Stimulated activated CD8-positive, alpha-beta memory T cell treated with anti-CD3 and anti-CD28 coated beads, Interleukin-4, amount 100 ng/mL, for 1 hour (primary cell): ENCODE measurements at places on chromosomes 5 and 9.

DNA sequence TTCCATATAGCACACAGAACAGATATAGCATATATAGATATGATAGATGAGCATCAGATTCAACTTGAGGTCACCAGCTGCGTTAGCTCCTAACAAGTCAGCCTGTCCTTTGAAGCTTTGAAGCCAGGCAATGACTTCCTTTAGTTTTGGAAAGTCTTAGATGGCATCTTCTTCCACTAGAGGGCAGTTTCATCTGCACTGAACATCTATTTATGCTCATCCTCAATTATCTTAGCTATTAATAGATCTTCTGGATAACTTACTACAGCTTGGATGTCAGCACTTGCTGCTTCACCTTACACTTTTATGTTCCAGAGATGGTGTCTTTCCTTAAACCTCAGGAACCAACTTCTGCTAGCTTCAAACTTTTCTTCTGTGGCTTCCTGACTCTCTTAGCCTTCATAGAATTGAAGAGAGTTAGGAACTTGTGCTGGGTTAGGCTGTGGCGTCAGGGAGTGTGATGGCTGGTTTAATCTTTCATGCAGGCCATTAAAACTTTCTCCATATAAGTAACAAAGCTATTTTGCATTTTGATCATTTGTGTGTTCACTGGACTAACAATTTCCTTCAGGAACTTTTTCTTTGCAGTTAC is 1401.4 kb downstream of the EFNA5 start:
- DNase-seq: no peak

DNA sequence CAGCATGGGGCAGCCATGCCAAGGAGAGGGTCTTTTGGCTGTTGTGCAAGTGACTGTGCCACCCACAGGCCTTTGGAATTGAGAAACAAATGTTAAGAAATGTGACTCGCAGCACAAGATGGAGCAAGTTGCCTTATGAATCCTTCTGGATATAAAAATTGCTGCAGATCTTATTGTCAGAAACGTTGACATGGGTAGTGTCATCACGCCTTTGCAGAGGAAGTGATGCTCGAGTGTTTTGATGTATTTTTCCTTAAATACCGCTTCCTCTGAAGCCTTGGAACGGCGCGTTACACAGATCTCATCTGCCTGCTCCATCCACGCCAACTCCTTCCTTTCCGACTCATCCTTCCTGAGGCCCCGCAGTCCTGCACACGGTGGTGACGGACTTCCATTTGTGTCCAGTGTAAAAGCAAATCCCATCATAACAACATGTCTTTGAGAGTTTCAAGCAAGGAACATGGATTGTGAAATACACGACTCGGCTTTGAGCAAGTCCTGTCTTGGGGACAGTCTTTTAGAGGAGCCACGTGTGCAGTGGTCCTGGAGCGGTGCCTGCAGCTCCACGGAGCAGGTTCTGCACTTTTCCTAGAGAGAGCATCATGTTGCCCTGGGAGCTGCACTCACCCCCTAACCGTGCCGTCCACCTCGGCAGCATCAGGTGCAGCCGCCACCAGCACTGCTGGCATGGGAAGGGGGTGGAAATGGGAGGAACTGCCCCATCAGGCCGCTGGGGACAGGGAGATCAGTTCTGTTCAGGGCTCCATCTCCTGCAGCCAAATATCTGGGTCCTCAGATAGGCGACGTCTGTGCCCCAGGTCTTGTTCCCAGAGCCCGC is 15.1 kb downstream of the ROPN1L start:
- DNase-seq: no peak

- DNase-seq: no peak
These were observed 684 bp upstream of the SLC6A19 start for GRCh38 chr5:1200495-1201326.

GRCh38 chr9:133031496-133031911 is 707 bp downstream of the GTF3C5 start:
- no peak for DNase-seq

GRCh38 chr5:42880496-42881150 is 68.9 kb upstream of the SELENOP start:
- no peak for DNase-seq

GRCh38 chr5:157682257-157682656 is 10.9 kb downstream of the C5orf52 start:
- DNase-seq: no peak

- peak; percentile 49 for DNase-seq
These were observed 42.8 kb upstream of the STXBP1 start for GRCh38 chr9:127568971-127569885.

GRCh38 chr5:177086654-177087397 is at the start of gene FGFR4:
FGFR4 (plus strand) TSS chr5:177086915; CDS start chr5:177089603, 2,688 bp downstream.
- DNase-seq: peak; percentile 15

GRCh38 chr9:82091610-82092009 is 103.0 kb downstream of the SPATA31D1 start:
- DNase-seq: no peak

DNA sequence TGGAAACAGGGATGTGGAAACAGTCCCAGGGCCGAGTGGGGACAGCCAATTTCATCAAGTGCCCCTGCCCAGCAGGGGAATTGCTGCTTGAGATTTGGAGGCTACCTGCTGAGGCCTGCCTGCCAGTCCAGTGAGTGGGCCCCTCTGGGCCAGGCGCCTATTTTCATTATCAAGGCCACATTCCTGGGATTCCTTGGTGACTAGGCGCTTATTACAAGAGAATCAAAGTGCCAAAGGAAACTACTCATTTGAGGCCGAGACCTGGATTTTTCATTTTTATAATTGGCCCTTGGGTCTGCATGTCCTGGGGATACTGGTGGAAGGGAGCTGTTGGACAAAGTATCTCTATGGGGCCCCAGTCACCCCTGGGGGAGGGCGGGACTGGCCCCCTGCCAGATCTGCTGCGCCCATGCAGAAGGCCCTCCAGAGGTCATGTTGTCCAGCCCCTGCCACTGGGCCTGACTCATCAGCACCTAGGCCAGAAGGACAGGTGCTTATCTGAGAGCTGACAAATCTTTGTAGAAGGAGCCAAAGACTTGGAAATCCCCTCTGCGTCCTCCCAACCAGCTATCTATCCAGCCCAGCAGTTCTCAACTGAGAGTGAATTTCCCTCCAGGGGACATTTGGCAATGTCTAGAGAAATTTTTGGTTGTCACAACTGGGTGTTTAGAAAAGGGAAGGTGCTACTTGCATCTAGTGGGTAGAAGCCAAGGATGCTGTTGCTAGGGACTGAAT is 45.6 kb downstream of the FOXI1 start:
- DNase-seq: no peak

- no peak for DNase-seq
These were observed 31.4 kb upstream of the PSD2 start for GRCh38 chr5:139763930-139764791.

- DNase-seq: no peak
These were observed 63.1 kb downstream of the UGCG start for GRCh38 chr9:111959468-111960359.

GRCh38 chr9:134263596-134263995 is 62.7 kb upstream of the RXRA start:
- DNase-seq: no peak

- no peak for DNase-seq
These were observed 122.5 kb downstream of the TMEM174 start for GRCh38 chr5:73295447-73295846.

DNA sequence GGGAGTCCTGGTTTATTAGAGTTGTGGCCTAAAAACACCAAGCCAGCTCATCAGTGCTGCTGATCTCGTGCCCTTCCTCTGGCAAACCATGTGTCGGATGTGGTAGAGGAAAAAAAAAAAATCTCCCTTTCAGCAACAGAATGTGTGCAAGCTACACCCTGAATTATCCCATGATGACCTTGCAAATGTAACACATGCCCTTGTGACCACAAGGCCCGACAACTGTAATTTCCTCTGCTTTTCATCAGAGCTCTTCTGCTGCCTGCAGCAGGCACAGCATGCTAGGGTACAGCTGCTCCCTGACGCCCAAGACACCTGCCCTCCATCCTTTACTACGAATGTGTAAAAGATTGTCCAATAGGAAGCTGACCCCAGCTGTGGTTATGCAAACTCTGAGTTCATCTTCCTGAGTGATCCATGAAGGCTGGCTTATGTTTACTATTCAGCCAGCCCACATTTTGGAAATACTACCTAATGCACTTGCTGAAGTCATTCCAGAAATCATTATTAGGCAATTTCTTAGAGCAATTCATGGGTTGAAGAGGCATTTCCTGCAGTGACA is 14.6 kb upstream of the BNC2 start:
- DNase-seq: no peak

DNA sequence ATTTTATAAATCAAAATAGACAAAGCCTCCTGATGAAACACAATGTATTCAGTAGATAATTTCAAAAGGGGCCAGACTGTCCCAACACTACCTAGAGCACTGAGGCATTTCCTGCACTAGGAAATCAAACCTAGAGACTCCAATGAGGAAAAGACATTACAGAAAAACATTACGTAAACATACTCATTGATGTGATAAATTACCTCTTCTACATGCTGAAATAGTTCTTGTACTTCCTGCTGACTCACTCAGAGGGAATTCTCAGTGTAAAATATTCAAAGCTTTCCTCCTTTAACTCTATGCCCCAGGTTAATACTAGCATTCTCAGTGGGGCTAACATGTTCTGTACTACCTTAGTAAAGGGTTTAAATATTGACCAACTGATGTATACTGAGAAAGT is 178.0 kb downstream of the ESM1 start:
- no peak for DNase-seq

GRCh38 chr9:38180656-38181055 is 111.6 kb upstream of the SHB start:
- DNase-seq: no peak

- DNase-seq: no peak
These were observed 38.9 kb downstream of the CDH6 start for GRCh38 chr5:31232273-31232888.

GRCh38 chr5:15515229-15515628 is 15.2 kb downstream of the FBXL7 start:
- DNase-seq: no peak

- peak; percentile 17 for DNase-seq
These were observed 84.7 kb downstream of the PARP8 start for GRCh38 chr5:50751064-50751657.

DNA sequence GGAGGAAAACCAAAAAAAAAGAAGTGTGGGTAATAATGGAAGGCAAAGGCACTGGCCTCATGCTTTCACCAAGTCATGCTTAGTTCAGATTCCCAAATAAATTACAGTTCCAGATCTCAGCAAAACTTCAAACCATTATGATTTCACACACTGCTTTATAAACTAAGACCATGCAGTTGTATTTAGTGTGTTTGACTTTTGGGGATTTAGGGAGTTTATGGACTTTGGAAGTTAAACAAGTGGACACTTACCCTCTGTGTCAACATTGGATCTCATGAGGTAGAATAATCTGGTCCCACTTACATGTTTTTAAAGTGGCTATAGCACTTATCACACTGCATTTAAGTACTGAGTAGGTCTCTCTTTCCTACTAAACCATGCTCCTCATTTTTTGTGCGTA is 3.7 kb downstream of the DNAJC25 start:
- DNase-seq: no peak

DNA sequence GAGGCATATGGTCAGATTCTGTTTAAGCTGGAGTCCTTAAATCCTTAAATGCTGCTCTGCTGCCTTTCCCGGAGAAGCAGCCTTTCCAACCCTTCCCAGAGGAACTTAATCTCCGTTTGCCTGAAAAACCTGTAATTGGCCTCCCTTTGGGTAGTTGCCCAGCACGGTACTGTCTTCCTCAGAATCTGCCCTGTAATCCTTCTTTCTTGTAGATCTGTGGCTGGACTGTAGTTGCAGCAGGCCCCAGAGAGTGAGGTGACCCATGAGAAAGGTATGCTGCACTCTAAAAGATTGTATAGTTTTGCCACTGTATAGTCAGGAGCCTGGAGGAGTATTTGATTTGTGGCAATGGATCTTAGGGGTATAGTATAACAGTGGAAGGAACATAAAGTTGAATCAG is 11.7 kb downstream of the SPIN1 start:
- DNase-seq: no peak

GRCh38 chr5:165665735-165666400 is 2160.4 kb downstream of the MAT2B start:
- DNase-seq: no peak

GRCh38 chr9:108579757-108580439 is 275.9 kb downstream of the ACTL7B start:
- no peak for DNase-seq

- no peak for DNase-seq
These were observed 1.3 kb downstream of the TNPO1 start for GRCh38 chr5:72817671-72818266.

- no peak for DNase-seq
These were observed 537.6 kb downstream of the DTWD2 start for GRCh38 chr5:118450554-118451332.

DNA sequence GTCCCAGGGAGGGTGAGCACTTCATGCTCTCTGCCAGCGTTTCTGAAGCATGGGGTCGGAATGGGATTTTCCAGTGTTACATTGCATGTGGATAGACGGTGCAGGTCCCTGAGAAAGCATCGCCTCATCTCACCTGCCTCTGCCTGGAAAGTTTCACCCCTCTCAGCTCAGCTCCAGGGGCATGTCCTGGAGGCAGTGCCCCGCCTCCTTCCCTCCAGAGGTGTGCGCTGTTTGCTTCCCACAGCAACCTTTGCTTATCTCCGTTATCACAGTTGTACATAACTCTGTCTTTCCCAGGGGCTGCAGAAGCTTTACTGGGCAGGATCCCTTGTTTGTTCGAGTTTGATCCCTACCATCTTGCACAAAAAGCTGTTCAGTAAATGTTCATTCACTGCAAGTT is 10.7 kb upstream of the CREBRF start:
- DNase-seq: no peak

DNA sequence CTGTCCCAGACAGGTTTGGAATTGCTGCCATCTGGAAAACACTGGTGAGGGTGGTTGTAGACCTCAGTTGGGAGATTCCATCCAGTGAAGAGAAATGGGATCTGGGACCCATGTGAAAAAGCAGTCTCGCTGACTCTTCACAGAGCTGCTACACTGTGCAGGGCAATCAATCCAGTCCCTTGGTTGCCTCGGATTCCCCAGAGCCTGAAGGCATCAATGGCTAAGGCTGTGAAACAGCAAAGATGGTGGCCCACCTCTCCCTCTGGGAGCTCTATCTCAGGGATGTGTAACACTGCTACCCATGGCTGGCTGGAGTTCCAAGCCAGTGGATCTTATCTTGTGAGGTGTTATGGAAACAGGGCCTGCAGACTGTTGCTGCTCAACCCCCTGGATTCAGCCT is 256.1 kb downstream of the TMEM38B start:
- DNase-seq: no peak
